ENCODE measurements at places on chromosomes 2 and 18. TPM values are rescaled to one million over a fixed set of nuclear protein-coding genes. Genes with fewer than 3 reads are reported as not detected.

The FEV gene
- not detected for total RNA-seq

The SRD5A2 gene
- total RNA-seq = not detected

The MAP3K19 gene
- not detected for total RNA-seq

The RUFY4 gene
- 0.16 TPM for total RNA-seq

The ASB18 gene
- not detected for total RNA-seq

The CCDC74B gene
- not detected for total RNA-seq

The NDUFB3 gene
- 47.8 TPM for total RNA-seq

The ACMSD gene
- total RNA-seq = not detected

The RTP5 gene
- not detected for total RNA-seq

The GATA6 gene
- 0.13 TPM for total RNA-seq

The CXCR1 gene
- total RNA-seq = not detected

The TGFBRAP1 gene
- 23.1 TPM for total RNA-seq

The CCDC68 gene
- total RNA-seq = not detected

DNA sequence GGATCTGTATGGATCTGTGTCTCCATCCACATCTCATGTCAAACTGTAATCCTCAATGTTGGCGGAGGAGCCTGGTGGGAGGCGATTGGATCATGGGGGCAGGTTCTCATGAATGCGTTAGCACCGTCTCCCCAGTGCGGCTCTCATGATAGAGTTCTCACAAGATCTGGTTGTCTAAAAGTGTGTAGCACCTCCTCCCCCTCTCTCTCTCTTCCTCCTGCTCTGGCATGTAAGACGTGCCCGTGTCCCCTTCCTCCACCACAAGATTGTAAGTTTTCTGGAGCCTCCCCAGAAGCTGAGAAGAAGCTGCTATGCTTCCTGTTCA, 55.0 kb upstream of the ROCK2 start:
- no peak for DNase-seq

DNA sequence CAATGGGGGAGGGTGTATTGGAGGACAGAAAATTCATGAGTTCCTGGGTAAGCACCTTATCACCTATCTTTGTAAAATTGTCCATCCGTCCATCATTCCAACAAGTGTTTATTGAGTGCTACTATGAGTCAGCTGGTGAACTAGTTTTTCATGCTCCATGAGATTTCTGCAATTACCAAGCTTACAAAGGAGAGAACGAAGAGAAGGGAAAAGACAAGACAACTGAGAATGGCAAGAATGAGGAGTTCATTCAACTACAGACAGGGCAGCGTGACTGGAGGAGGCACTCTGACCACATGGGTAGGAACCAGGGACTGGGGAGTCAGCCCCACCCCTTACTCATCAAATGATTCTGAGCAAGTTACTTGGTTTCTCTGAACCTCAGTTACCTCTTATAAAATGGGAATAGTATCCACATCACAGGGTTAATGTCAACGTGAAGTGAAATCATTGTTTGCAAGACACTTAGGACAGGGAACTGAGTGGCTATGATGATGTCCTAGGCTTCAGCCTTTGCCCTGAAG, 18.6 kb upstream of the TXNDC2 start:
- no peak for DNase-seq

- DNase-seq = no peak
These were observed 131.4 kb upstream of the ID2 start for GRCh38 chr2:8550481-8550880.

GRCh38 chr18:22283397-22283796, 114.0 kb downstream of the GATA6 start:
- DNase-seq = no peak

- DNase-seq = peak; percentile 69
These were observed 256.7 kb downstream of the HDAC4 start for GRCh38 chr2:239143858-239144712.

GRCh38 chr2:238954841-238955591, 107.1 kb downstream of the TWIST2 start:
- no peak for DNase-seq

DNA sequence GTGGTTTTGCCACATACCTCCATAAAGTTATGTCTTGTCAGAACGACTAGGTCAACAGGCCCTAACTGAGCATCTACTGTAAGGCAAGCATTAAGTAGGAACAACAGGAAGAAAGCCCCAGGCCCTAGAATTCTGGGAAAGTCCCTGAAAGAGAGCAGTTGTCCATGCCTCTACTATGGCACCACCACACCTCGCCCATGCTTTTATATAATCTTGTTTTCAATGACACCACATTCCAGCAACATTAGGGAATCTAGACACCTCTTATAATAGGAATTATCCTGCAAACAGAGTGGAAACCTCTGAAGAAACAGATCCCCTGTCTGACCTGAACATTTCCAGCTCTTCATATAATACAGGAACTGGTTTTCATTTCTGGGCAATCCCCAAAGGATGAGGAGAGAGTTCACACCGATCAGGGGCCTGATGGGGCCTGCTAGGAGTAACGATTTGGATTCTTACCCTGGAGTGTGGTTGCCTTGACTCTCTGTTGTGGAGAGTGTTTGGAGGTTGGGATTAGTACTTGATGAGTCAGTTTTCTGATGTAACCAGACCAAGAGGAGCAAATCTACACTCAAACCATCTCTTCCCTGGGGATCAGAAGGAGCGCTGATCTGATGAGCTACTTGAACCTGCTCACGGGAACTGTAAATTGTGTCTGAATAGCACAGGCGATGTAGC, 31.9 kb upstream of the CEP68 start:
- DNase-seq = no peak

DNA sequence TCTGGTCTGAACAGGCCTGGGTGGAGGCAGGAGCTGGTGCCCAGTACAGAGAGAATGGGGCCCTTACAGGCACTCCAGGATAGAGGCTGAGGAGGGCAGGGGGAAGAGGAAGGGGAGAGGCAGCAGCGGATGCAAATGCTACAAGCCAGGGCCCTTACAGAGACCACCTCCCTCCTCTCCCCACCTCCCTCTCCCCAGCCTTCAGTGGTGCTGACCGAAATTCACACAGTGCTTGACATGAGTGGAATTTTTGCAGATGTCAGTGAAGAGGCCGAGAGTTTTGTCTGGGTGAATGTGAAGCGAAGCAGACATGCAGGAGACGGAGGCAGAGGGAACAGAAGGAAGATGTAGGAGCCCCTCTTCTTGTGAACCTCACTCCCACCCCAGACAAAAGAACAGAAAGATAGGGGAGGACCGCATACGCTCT, 31.9 kb downstream of the CIB4 start:
- no peak for DNase-seq

GRCh38 chr2:190576573-190576972, 42.1 kb upstream of the NEMP2 start:
- DNase-seq = no peak

- no peak for DNase-seq
These were observed 55.5 kb upstream of the BIN1 start for GRCh38 chr2:127162261-127163089.

GRCh38 chr2:182018218-182018617, 32.6 kb downstream of the PPP1R1C start:
- DNase-seq = no peak

- DNase-seq = no peak
These were observed 7.8 kb downstream of the AGBL5 start for GRCh38 chr2:27059141-27059820.

GRCh38 chr18:4842287-4842686, 354.8 kb downstream of the AKAIN1 start:
- no peak for DNase-seq

GRCh38 chr2:161166538-161167409, 6.5 kb downstream of the TANK start:
- no peak for DNase-seq

DNA sequence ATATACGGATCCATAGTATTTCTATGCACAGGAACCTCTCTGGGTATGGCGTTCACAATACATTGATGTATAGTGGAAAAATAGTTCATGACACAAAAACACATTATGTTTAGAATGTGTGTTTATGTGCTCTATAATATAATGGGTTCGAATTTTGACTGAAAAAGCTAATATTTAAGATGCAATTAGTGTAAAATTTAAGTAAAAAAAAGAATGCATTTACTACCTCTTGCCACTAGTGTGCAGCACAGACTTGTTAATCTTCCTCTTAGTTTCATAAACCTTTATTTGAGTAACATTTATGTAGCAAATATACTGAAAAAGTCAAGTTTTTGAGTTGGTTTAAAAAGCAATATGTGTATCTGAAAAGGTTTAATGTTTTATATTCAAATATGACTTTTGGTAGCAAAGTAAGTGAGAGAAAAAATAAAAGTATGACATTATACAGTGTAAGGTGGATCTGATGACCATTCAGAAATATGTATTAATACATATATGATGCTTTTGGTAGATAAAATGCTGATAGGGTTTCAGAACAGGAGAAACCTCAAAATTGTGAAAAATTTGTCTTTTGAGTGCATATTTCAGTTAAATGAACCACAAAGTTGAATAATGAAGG, 49.4 kb downstream of the CCDC102B start:
- no peak for DNase-seq

DNA sequence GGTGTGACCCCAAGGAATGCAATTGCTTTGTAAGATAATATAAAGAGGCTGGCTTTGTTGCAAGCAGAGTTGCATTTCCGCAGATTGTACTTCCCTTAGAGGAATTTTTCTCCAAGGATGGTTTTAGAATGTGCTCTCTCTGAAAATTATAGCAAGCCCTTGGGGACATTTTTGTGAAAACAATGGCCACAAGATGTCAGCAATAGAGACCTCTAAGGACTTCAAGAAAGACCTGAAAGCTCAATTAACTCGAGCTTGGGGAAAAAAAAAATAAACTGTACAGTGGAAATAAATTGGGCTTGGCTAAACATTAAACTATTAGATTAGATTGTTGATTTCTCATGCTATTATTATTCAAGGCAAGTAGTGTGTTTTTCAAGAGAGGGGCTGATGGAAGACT, 81.3 kb upstream of the KYNU start:
- DNase-seq = no peak

DNA sequence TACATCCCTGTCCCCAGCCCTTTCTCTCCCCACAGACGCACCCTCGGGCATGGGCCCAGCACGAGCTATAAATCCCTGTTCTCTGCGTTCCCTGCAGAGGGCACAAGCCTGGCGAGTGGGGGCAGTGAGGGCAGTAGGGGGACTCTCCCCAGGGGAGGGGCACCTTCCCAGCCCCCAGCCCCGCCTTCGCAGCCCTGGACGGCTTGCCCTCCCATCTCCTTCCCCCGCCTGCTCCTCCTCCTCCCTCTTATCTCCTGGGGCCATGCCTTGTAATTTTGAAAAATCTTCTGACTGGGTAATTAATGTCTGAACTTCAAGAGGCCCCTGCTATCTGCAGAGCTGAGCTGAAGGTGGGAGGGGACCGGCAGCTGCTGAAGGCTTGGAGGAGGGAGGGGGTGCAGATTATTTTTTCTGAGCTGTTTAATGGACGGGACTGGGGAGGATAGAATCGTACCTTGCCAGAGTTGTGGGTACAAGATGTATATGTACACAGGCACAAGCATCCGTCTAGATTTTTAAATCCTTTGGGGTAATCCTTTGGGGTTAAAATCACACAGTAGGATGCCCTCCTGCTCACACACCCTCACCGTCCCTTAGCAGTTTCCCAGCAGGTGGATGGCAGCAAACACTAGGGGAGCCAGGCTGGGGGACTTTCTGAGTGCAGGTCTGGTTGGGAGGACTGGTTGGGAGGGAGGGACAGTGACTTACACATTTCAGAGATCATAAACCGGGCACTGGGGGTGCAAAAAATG, 121.9 kb downstream of the SMAD7 start:
- peak; percentile 10 for DNase-seq

GRCh38 chr18:64091526-64091925, 57.4 kb downstream of the LINC00305 start:
- no peak for DNase-seq

GRCh38 chr2:24153478-24153877, 21.4 kb upstream of the FAM228A start:
- no peak for DNase-seq

GRCh38 chr2:171889808-171890207, 4.2 kb downstream of the SLC25A12 start:
- DNase-seq = no peak

GRCh38 chr2:195642027-195642678, 14.9 kb upstream of the SLC39A10 start:
- no peak for DNase-seq

- no peak for DNase-seq
These were observed 75.2 kb upstream of the CTNNA2 start for GRCh38 chr2:79437433-79438267.

DNA sequence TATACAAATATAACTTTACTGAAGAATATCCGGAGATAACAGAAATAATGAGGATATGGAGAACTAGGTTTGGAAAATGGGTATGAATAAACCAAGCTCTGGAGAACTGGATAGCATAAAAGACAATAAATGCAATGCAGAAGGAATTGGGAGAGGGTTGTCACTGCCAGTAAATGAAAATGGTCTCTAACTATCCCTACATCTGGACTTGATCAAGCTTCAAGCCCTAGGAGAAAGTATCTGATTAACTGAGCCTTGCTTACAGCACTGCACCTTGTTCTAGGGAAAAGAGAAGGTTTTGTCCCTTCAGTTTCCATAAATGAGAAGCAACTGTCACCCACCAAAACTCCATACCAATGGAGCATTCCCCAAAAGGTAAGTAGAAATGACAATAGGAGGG, 514.6 kb upstream of the ZEB2 start:
- no peak for DNase-seq

GRCh38 chr18:12791610-12792009, 88.8 kb downstream of the PSMG2 start:
- no peak for DNase-seq

GRCh38 chr18:13502585-13502984, 223.8 kb downstream of the FAM210A start:
- DNase-seq = no peak

DNA sequence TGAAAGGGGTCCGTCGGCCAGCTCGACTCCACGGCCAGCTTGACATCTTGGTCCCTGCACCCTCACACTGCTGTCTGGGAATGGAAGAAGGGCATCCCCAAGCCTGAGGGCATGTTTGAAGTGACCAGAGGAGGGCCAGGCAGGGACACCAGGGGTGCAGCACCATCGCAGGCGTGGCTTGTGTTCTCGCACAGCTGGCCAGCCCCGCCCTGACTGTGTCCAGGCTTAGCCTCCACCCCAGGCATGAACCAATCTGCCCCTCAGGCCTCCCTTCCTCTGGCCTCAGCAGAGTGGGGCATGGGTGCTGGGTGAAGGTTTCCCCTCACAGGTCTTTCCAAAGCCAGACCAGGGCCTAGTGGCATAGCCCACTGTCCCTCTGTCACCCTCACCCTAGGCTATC, 25.0 kb downstream of the EMX1 start:
- DNase-seq = no peak

DNA sequence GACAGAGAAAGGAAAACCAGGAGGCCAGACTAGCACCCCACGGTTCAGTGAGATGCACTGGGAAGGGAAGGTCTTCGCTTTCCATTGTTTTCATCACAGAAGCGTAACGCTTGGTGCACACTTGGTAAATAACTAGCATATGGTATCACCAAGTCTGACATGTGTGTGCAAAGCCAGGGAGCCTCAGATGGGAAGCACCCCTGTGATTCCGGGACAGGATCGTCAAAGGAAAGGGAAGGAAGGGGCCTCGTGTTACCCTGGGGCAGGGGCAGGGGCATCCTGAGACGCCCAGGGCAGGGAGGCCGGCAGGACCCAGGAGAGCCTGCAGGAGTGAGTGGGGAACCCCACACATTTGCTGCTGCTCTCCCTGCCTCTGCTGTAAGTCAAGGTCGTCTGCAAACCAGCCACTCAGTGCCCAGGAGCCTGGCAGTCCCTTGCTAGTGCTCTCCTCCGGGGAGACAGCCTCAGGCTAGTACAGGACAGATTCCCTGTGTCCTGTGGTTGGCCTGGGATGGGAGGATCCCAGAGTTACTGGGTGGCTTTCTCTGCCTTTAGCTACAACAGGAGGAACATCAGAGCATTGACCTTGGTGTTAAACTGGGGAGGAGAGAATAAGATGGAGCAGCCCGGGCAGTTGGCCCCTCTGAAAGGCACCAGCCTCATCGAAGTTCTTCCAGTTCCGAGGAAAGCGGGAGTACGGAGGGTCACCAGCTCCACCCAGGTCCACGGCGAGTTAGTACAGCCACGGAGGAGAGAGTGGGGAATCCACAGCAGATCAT, 192.5 kb downstream of the NDUFA10 start:
- DNase-seq = no peak

Measured in naive thymus-derived CD8-positive, alpha-beta T cell (primary cell).